Hindlimb muscle (tissue), 1 donor: ENCODE measurements at places on chromosomes 1 and 21.

DNA sequence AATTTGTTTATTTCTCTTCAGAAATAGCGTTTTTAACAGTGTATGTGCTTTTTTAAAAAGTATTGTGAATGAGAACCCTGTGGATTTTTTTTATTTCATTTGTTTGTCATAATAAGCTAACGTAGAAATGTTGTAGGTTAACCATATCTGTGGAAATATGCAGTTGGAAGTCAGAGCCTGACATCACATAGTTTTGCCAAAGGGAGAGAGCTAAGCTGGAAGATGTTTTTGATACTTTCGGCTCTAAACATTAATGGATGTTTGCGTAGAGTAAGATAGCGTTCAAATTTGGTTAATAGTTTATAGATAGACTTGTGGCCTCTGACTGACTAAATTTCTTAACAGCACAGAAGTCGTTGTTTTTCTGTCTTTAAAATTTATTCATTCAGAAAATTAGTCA lies 47.4 kb upstream of the ANGPTL1 start:
- no peak for DNase-seq

- DNase-seq: no peak
Measured at GRCh38 chr1:71660411-71660810, 579.6 kb upstream of the ZRANB2 start.

GRCh38 chr1:206489980-206490770 lies 17.2 kb upstream of the RASSF5 start:
- peak; percentile 70 for DNase-seq

- no peak for DNase-seq
Measured at GRCh38 chr1:227548119-227548397, 15.3 kb upstream of the ZNF678 start.

DNA sequence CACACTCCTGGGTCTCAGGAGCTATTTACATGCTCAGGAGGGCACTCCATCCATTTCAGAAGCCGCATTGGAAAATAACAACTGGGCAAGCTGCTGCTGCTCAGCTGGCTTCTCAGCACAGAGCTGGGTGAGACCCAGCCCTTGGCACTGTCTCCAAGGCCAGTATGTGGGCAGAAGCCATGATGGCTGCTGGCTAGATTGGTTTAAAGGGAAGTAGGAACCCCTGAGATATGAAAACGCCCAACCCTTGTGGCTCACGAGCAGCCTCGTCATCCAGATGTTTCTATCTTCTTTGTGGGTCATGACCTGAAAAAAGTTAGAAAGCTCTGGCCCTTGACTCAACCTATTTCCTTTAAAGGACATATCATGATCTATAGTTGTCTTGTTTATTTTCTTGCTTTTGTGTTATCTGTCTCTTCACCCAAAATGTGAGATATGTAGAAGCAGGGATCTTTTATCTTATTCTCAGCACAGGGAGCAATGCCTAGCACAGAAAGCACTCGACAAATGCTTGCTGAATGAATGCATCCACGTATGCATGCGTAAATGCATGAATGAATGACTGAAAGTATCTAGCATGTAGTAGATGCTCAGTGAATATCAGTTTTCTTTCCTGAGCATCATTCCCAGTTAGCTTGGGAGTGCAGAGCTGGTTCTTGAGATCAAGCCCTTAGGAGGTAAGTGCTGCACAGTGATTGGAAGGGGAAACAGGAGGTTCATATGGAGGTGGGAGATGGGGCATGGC lies 11.6 kb downstream of the MYBPH start:
- no peak for DNase-seq

- no peak for DNase-seq
Measured at GRCh38 chr1:82486468-82486867, 685.7 kb downstream of the ADGRL2 start.

DNA sequence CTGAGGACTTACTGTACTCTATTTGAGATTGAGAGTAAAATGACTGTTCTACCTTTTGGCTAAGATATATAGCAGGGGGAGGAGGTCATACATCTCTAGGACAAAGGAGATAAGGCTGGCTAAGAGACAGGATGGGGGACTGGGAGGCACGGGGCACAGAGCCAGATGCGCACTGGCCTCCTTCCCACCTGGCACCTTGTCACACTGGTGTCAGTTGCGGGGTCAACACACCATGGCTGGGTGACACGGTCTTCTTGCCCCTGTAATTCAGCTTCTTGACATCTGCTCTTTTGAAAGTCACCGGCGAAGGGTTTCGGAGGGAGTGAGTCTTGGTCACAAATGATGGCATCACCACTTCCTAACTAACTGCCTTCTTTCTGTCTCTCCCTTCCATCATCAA lies 177.3 kb downstream of the ZSCAN20 start:
- DNase-seq: no peak

DNA sequence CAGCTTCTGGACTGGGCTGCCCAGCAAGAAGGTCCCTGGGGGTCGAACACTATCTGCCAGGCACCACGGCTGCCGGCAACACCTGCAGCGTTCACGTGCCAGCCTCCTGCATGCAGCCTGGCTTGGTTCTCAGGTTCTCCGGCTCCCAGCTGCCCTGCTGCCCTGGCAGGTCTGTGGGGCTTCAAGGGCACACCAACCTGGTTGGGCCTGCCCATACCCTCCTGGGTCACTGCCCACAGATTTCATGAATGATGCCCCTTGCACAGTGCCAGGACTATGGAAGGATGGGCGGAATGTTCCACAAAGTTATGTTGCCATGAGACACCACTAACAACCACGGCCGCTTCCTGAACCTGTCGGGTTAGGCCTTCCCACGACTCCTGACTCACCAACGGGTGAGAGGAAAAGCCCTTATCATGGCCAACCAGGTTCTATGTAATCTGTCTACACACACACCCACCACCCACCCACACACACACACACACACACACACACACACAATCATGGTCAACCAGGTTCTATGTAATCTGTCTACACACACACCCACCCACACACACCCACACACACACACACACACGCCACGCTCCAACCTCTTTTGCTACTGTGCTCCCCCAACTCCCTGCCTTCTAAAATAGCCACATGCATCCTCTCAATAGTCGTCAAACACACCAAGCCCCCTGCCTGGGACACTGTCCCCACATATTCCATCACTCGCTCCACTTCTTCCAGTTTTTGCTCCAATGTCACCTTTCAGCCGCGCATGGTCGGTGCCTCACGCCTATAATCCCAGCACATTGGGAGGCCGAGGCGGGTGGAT lies 32.2 kb downstream of the HSPG2 start:
- no peak for DNase-seq

DNA sequence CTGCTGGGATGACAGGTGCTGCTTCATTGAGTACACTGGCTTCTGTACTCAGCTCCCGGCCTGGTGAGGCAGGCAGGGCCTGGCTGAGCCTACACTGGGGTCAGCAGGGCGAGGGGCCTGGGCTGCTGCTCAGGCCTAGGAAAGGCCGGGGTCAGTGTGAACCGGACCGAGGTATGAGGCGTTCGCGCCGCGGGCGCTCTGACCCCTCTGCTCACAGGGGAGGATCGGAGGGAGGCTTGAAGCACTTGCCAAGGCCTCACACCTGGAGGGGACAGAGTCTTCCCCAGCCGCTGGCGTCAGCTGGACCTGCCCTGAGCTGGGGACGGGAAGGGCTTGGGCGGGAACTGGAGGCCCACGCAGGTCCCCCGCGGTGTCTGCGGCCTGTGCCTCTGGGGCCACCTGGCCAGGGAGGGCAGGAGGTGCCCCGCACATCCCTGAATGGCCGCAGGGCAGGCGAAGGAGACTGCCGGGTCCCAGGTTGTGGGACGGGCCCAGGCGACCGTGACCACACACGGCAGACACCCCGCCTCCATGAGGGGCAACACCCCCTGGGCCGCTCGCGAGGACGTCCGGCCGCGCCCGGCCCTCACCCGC lies 466 bp downstream of the PEX10 start:
- DNase-seq: no peak

DNA sequence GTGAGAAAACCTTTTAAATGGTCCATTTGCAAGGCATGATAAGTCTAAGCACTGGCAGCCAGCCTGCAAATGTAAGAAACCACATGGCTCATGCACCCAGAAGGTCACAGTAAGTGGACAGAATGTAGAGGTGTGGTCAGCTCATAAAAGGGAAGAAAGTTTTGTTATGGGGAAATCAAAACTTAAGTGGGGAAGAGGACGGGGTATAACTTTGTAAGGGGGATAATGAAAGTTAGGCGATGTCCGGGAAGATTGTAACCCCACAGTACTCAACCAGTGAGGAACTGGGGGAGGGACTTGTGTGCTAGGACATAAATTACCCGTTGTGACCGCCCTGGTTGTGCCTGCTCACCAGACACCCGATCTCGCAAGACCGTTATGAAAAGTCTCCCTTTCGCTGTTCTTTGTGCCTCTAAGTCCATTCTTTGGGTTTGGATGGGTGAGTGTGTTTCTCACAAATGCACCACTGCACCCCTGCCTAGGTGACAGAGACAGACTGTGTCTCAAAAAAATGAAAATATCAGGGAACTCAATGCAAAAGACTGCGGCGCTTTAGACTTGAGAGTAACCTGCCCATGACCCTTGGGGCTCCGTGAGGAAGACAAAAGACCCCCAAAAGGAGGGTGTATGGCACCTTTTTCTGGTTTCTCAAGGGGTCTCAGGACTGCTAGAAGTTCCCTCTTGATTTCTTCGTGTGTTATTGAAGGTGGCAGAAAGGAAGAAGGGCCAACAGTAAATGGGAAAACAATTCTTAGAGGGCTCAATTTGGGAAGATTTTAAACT lies 28.6 kb upstream of the ZNF496 start:
- no peak for DNase-seq

- no peak for DNase-seq
Measured at GRCh38 chr1:63848733-63849132, 74.9 kb downstream of the ROR1 start.

GRCh38 chr1:197391303-197392226 lies 123.5 kb downstream of the CRB1 start:
- no peak for DNase-seq

DNA sequence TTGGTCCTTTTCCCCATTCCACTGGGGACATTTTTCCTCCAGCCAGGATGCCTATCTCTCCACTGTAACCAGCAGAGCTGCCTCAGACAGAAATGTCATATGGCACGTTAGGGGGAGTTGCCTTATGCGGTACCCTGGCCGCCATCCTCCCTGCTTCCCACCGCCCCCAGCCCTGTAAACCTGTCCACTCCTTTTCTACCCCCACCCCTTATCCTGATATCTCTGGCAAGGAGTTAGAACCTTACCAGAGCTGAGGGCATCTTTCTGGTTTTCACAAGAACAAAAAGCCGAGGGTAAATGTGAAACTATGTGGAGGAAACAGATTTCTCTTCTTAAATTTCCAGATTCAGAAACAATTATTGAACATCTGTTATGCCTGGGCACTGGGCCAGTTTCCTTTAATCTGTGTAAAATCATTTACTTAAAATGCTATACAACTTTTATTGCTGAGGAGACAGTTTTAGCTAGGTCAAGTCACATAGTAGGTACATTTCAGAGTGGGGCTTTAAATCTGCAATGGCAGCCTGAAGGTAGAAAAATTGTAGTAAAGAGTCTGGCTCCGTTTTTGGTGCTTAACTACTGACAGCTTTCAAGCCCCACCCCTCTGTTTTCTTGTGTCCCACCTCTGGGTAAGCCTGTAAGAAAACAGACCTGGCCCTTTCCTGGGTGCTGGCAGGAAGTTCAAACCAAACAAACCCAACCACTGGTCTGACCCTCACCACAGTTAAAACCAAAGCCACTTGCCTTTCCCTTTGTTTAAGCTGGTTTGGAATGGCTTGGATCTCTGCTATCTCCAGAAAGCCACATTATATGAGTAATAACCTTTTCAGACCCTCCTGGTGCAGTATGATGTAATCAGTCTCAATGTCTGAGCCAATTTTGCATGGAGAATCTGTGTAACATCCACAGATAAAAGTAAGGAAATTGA lies 319.0 kb downstream of the HHAT start:
- no peak for DNase-seq

GRCh38 chr1:41484402-41485241 lies at the start of gene EDN2:
TSS of gene EDN2 (minus strand) at chr1:41484683. CDS start at chr1:41484601, 82 bp downstream.
- DNase-seq: no peak

GRCh38 chr1:225700889-225701465 lies 48.1 kb upstream of the ENAH start:
- DNase-seq: no peak

DNA sequence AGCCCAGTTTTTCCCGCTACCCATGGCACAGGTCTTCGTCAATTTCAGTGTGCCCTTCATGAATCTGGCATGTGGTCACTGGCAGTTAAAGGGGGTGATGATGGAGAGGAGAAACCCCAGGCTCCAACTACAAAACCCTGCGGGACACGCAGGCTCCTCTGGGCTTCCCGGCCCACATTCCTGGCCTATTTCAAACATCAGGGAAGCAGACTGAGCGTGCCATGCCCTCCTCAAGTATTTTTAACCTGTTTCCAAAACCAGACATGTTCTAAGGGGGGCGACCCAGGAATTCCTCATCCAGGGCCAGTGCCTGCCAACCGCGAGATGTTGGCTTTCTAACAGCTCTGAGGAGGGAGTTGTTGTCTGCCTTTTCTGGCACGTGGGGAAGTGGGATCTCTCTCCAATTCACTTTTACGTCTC lies 85.1 kb downstream of the CAPZB start:
- DNase-seq: no peak

DNA sequence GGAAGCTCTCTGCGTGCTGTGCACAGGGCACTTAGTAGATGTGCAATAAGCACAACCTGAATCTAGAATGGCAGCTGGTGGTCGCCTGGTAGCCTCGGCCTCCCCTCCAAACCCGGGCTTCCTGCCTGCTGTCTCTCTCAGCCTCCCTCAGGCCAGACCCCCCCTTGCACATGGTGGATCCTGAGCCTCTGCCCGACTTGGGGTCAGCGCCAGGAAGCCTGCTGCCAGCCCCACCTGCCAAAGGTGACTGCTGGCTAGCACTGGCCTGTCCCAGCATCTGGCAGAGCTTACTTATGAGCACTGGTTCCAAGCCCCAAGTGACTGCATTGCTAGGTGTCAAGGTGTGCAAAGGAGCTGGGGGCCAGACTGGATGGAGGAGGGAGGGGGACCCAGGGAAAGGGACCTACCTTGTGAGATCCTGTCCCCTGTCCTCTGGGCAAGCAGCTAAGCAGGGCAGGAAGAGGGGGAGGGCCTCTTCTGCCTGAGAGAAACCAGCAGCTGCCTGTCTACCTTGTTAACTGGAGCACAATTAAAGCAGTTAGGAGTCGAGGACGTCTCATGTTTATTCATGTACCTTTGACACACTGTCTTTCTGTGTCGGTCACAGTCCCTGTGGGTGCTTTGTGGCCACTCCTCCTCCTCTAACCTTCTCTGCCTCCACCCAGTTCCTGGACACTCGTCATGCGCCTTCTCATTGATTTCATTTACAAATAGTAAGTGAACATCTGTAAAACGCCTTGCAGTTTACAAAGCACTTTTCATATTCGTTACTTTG lies 100.9 kb downstream of the DDX20 start:
- no peak for DNase-seq

GRCh38 chr1:162336621-162337285 lies 39.9 kb downstream of the SPATA46 start:
- DNase-seq: no peak

GRCh38 chr1:110484801-110485200 lies 33.9 kb downstream of the PROK1 start:
- no peak for DNase-seq

- no peak for DNase-seq
Measured at GRCh38 chr1:115713906-115714305, 54.6 kb downstream of the CASQ2 start.
